ENCODE measurements at places on chromosomes 5 and 9. TPM values are rescaled to one million over a fixed set of nuclear protein-coding genes. Genes with fewer than 3 reads are reported as not detected.

DNA sequence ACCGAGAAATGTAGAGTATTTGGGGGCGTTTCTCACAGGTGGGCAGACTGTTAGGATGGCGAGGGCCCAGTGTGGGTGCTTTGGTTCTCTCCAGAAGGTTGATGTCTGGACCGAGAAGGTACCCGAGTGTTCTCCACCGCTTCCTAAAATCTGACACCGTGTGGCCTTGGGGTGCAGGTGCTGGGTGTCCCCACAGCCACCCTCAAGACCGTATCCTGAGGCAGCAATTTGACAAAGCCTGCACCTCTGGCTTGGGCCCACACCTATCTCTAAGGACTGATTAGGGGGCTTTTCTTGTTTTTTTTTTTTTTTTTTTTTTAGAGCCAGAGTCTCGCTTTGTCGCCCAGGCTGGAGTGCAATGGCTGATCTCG lies 1.3 kb downstream of the PPP1R26 start:
- no peak for DNase-seq

- peak; percentile 53 for DNase-seq
Measured at GRCh38 chr9:655875-656274, 185.6 kb upstream of the DMRT1 start.

Gene PTGDS
- 13.5 TPM for total RNA-seq

Gene NUTM2G
- not detected for total RNA-seq

GRCh38 chr5:117013280-117013877 lies 438.8 kb upstream of the SEMA6A start:
- DNase-seq = no peak

- no peak for DNase-seq
Measured at GRCh38 chr5:1363160-1363559, 18.3 kb upstream of the CLPTM1L start.

Gene RMRP
- total RNA-seq = 14,265 TPM

DNA sequence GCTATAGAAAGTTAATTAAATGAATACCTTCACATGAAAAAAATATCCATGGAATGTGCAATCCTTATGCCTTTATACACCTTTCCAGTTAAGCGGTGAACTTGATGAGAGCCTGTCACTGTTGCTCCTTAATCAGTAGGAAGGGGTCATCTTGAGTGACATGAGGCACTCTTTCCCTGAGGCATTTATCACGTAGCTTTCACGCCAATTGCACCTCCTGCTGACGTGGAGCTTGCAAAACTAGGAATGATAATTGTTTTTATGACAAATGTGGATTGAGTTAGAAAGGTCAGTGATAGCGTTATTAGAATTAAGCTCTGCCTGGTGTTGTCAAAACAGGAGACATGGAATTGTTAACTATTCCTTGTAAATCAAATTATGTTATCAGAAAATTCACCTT lies 79.7 kb downstream of the SLF1 start:
- DNase-seq = no peak

Gene CDC25C
- total RNA-seq = not detected

GRCh38 chr5:123659495-123659894 lies 147.5 kb downstream of the CSNK1G3 start:
- DNase-seq = no peak

Gene SLC25A2
- total RNA-seq = 0.28 TPM

DNA sequence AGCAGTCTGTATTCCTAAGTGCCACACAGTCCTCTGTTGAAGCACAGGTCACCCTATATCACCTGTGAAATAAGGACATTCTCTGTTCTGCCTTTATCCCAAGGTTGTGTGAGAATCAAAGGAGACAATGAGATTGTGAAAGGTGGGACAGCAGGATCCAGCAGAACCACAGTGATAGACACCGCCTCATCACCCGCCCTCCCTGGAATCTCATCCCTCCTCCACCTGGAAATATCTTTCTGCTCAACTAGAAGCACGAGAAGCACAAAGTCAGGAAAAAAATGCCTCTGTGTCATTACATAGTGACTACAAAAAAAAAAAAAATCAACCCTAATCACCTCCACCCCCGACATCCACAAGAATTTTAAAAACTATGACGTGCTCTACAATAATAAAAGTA lies 32.3 kb downstream of the KLHL3 start:
- DNase-seq = no peak

GRCh38 chr5:54785729-54786591 lies 199.4 kb downstream of the ESM1 start:
- no peak for DNase-seq

DNA sequence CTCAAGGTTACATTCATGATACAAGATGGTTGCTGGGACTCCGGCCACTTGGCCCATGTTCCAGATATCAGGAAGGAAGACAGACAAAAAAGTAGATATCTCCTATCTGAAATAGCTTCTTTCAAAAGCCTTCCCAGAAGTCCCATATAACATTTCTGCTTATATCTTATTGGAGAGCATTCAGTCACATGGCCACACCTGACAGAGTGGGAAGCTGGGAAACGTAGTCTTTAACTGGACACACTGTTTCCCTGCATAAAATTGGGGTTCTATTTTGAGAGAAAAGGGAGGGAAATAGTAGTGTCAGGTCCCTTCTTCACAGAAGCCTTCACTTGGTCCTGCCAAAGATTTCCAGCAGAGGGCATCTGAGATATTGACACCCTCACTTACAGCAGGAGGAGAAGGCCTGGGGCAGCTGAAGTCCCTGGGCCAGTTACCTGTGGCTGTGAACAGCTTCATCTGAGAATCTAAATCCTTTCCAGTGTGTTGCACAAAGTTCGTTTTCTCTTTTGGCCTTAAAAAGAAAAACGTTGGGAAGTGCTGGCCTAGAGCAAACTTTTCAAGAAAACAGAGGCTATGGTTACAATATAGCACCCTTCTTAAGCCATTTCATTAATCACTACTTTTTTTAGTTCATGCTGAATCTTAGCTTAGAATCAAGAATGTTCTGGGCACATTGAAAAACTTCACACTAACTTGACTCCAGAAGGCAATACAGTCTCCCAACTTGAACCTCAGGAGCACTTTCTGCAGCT lies 33.5 kb downstream of the SPEF2 start:
- DNase-seq = no peak

DNA sequence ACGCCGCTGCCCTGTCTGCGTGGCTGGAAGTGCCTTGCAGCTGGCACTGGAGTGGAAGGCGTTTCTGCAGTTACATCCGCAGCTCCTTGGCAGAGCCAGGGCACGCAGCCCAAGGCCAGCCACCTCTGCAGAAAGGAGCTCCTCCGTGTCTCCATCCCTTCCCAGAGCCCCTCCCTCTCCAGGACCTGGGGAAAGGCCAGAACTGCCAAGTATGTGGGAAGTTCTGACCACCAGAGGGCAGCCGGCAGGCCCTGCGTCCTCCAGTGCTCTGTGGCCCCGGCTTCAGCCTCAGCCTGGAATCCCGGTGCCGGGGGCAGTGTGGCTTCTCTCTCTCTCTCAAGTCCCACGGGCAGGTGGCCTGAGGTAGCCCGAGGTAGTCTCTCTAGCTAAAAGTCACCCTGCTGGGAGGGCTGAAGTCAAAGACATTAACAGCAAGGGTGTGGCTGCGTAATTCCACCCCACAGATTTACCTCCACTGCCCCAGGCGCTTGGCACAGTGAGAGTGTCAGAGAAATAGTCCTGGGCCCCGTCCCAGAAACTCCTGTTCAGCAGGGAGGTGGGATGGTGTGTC lies 101.7 kb upstream of the FCN2 start:
- DNase-seq = peak; percentile 63

Gene PALM2AKAP2
- total RNA-seq = 49.5 TPM

Gene ARHGEF37
- 10.4 TPM for total RNA-seq

DNA sequence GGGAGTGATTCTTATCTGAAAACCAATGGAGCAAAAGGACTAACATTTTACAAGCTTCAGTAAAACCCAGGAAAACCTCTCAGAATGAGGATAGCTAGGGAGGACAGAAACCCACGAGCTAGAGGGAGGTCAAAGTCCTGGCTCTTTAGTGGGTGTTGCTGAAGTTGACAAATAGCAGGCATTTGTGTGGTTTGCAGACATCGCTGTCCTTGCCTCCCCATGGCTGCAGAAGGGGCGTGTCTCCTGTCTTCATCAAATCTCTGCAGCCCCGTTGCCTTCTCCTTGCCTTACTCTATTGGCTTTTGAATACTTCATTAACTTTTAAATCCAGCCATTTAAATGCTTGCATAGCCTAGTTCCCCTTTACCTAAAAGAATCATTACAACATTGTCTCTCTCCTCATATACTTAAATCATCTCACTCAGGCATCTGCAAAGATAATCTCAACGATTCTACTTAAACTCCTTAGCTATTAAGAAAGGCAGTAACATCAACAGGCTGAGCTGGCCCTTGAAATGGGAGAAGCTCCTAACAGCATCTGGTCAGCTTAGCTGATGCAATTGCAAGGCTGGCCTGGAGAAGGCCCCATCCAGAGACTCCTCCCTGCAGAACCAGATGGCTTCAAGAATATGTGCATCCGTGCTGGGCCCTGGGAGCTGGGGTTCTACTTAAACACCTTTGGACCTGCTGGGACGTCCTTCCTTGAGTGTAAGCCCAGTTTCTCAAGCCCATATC lies 152.8 kb upstream of the TAS2R1 start:
- DNase-seq = no peak

Gene MEF2C
- total RNA-seq = 48.2 TPM

DNA sequence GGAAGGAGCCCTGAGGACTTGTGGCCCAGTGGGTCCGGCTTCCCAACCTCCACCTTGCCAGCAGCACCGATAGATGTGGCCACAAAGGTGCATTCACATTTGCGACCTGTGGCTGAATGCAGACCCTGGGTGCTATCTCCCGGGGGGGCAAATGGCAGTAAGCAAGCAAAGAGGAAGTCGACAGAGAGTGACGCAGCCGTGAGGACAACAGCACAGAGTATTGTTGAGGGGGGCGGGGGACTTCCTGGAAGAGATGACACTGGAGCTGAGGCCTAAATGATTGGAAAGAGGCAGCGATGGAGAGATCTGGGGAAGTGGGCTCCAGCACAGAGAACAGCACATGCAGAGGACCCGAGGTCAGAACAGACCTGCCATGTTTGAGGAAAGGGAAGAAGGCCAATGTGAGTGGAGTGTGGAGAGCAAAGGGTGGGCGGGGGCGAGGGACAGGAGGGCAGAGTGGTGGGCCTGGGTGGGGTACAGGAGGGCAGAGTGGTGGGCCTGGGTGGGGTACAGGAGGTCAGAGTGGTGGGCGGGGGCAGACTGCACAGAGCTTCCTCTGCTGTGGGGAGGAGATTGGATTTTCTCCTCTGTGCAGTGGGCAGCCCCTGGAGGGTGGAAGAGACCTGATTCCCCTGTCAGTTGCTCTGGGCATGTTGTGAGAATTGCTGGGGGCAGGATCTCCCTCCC lies 42.6 kb downstream of the ADAMTS2 start:
- peak; percentile 13 for DNase-seq

DNA sequence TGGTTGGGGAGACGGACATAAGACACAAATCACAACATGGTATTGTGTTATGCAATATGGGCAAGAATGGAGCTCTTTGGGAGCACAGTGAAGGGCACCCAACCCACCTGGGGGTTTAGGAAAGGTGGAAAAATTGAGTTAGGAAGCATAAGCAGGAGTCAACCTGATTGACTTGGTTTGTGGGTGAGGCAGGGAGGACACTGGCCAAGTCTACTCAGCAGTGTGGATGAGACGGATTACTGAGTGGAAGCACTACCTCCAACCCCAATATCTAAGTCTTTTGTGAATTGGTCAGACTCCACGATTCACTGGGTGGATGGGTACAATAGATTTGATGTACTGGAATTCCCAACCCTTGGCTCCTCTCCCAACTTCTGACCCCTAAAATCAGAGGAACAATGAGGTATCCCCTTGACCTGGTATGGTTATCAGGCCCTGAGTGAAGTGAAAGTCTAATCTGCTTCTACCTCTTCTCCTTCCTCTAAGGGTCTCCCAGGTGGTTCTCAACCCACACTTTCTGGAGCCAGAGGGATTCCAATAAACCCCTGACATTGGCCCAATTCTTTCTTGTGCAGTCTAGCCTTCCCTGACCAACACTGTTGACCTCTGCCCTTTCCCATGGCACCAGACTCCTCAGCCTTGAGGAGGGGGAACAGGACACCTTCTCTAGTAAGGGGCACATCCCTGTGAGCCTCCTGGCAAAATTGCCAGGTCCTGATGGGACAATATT lies 5.2 kb downstream of the EGR1 start:
- DNase-seq = no peak

Gene PPP3R2
- 0.07 TPM for total RNA-seq

GRCh38 chr9:127717766-127718165 lies 1.9 kb downstream of the TTC16 start:
- no peak for DNase-seq

- DNase-seq = no peak
Measured at GRCh38 chr5:16350816-16351215, 114.8 kb downstream of the ZNF622 start.

Gene GAPVD1
- total RNA-seq = 73.8 TPM

GRCh38 chr9:133429641-133430161 lies 7.5 kb downstream of the ADAMTS13 start:
- DNase-seq = no peak

Gene EDIL3
- 29.7 TPM for total RNA-seq

DNA sequence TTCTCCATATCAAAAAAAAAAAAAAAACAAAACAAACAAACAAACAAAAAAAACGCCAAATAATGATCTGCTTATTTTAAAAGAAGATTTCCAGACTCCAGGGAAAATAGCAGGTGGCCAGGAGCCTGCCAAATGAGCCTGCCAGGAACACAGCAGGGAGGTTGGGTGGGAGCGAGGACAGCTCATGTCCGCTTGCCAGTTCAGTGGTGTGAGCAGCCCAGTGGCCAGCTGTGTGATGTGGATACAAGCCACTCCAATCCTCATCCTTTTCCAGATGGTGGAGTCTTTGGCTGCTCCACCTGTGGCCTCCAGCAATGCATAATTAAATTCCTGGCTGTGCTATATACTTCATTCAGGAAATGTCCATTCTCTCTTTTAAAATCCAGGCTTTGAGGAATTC lies 1025.1 kb upstream of the C9orf72 start:
- DNase-seq = no peak

All from uterus (tissue), 4 donors.